ENCODE measurements at places on chromosomes 1 and 21.
A peak's percentile ranks its signal among the peaks of the same experiment; 100 is the strongest.

- DNase-seq = no peak
These were observed 7.7 kb downstream of the ZNF362 start for GRCh38 chr1:33263890-33264504.

GRCh38 chr1:219027146-219027673 is 146.5 kb upstream of the LYPLAL1 start:
- no peak for DNase-seq

DNA sequence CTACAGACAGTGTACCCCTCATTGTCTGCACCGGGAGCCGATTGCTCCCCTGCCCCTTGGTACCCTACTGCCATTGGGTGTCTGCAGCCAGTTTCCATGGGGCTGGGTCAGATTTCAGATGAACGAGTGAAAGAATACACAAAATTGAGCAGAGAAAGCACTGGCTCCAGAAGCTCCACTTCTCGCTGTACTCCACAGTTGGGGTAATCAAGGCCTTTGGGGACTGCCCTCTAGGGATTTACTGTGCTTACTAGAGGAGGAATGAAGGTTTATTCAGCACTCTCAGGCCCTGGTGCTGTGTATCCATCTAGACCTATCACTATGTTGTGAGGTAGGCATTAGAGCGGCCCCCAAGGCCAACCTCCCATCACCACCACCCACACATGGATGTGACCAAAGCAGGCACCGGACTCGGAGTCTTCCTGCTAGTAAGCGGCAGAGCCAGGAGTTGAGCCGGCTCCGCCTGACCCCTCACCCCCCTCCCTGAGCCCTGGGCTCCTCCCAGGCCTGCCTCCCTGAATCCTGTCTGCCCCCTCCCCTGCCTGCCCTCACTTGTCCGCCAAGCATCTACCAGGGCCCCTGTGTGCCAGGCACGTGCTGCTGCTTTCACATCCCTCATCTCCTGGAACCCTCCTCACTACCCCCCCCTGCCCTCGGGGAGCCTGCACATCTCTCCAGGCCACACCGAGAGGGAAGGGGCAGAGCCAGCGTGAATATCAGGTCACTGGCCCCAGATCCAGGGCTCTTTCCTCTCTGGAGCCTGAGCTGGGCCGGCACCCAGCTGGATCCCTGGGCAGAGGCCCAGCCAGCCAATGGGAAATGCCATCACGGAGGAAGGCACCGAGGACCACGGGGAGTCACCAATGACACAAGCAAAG is 23.3 kb downstream of the KCNN3 start:
- DNase-seq = no peak

- DNase-seq = no peak
These were observed 56.5 kb upstream of the ESRRG start for GRCh38 chr1:216779686-216780085.

DNA sequence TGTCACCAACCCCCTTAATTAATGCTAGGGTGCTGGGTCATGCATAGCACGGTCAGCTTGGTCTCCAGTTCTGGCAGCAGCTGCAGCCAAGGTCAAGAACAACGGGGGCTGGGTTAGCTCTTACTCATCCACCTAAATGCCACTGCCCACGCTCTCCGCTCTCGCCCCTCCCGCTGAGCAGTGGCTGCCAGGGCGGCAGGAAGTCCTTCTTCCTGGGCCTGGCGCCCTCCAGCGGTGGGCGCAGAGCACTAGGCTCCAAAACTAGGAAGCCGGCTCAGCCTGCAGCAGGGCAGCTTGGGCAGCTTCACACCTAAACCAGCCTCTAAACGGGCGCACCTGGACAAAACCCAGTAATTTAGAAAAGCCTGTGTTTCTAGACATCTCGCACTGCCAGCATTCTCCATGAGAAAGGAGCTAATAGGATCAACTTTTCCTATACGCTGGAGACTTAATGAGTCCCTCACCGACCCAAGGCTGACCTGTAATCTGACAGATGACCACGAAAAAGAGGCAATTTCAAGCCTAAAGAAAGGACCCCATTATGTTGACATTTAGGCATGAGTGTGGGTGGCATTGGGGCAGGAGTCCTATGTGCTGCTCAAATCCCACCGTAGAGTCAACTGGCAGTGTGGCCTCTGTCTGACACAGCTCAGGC is 78.4 kb upstream of the LRRN2 start:
- peak; percentile 43 for DNase-seq

DNA sequence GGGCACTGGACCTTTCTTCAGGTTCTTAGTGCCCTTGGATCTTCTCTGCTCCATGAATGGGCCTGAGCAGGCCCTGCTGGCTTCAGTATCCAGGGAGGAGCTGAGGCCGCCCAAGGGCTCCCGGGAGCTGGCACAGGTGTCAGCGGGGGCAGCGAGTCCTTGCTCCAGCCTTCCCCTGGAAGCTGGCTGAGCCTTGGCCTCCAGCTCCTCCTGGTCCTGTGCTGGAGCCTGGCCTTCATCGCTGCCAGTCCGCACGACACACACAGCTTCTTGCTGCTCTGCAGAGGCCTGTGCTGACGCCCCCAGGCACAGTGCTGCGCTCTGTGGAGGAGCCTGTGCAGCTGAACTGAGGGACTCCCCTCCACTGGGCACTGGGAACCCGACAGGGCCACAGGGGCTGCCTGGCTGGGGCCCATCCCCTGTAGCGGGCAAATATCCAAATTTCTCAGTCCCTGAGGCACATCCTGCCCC is 1.7 kb downstream of the SPOCD1 start:
- DNase-seq = no peak
